NCI-H1092 (cell line): ENCODE measurements at places on chromosomes 1 and 21.

GRCh38 chr1:121444096-121444495 is 259.3 kb downstream of the SRGAP2C start:
- no peak for DNase-seq

DNA sequence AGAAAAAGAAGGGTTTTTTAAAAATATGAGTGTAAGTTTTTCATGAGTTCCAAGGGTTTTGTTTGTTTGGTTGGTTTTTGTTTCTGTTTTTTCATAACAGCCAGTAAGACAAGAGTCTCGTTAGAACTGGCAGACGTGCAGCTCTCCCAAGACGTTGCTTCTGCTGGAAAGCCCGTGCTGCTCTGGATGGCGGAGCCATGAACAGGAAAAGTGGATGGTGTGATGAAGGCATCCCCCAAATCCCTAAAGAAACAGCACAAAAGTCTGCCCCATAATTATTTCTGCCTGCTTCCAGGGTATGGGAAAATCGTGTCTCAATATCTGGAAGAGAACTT is 157.9 kb upstream of the BACE2 start:
- DNase-seq, result no peak

DNA sequence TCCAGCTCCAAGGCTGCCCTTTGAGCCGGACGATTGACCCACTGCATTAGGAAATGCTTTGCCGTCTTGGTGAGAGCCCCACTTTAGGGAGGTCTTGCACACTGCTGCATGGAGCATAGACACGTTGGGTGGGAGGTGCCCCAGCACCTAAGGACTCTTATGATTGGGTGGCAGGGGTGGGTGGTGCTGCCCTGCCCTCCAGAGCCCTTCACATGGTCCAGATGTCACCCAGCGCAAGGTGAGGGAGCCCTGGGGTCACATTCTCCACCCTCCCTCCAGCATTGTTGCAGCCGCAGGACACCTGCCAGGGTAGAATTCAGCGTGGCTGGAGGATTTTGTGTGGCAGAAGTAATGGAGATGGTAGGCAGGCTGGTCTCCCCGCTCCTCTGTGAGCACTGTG is 137.4 kb upstream of the COL6A1 start:
- no peak for DNase-seq

- DNase-seq, result no peak
Measured at GRCh38 chr1:157770442-157771043, 6.4 kb downstream of the FCRL2 start.

GRCh38 chr1:154581766-154582165 is 14.2 kb downstream of the CHRNB2 start:
- no peak for DNase-seq

DNA sequence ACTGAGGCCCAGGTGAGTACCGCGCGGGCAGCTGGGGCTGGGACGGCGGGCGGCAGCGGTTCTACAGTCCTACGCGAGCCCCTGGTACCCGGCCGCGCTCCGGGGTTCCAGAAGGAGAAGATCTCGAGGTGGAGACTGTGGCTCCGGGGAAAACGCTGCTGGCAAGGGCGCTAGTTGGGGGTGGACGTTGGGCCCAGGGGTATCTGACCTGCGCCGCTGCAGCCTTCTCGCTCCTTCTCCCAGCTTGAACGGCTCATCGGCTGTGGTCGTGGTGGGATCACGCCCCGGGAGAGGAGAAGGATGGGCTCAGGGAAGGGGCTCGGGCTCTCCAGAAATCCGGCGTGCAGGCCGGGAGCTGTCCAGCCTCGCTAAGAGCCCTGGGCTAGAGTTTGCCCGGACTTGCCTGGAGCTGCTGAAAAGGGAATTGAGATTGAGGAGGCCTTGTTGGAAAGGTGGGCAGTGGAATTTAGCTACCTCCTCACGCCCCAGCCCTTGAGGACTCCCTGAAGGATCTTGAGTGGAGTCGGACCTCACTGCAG is 1.1 kb upstream of the POU3F1 start:
- no peak for DNase-seq

DNA sequence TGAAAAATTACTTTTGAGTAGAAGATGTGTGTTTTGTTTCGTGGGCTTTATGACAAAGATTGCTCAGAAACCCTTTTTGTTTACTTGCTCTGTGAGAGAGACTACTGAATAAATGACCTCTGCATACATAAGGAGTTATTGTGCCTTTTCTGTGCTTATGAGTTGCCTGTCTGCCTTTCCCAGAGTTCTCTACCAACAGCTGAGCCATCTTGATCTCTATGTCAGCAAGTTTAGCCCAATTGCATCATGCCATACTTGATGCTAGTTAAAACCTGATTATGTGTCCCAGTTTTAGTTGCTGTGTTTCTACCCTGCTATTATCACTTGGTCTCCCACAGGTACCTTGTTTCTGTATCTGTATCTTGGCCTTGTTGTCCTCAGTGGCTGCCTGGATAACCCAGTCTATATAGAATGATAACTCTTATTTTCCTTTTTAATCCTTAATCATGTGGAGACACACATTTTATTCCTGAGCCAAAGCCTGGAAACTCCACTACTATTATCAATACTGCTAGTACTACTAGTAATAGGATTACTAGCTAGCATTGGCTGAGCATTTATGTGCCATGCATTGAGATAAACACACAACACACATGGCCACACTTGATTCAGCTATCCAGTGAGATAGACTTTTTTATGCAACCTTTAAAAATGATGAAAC is 28.7 kb upstream of the GNG12 start:
- no peak for DNase-seq

GRCh38 chr1:59025898-59026426 is 242.1 kb upstream of the JUN start:
- DNase-seq, result no peak

GRCh38 chr1:65939191-65939590 is 146.5 kb downstream of the PDE4B start:
- DNase-seq, result no peak

GRCh38 chr1:159686599-159687299 is 27.6 kb downstream of the CRP start:
- DNase-seq, result no peak

DNA sequence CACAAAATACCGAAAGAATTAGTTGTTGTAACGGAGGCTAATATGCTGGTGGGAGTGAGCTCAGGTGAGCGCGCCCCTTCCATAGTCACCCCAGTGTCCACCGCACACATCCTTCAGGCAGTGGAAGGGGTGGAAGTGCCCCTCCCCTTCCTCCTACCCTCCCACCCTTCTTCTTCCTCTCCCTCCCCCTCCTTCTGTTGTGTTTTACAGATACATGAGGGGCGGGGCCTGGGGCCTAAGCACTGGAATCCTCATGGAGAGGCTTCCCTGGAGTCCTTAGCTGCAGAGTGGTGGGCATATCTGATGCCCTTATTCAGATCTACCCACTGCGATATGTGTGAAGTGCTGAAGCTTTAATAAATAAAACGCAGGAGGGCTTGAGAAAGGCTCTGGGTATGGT is 10.3 kb upstream of the ADARB1 start:
- no peak for DNase-seq

DNA sequence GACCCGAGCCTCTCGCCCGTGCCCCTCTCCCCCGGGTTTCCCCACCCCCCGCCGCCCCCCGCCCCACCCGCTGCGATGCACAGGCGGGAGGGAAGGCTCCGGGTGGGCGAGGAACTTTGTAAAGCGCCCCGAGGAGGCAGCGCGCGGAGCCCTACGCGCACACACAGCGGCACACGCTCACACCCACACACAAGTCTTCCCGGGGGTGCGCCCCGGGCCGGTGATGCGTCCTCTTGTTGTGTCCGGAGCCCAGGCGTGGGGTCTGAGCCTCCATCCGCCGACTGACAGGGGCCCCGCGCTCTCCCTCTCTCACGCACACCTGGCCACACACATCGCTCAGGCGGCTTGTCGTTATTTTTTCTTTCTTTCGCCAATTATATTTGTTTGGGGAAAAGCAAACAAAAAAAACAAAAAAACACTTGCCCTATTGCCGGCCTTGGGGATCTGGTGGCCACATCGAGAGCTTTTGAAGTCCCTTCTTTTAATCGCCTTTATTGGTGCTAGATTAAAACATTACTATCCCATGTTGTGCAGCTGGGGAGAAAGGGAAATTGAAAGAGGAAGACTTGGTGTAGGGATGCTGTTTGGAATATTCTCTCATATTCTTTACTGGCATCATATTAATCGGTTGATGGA is 770 bp downstream of the NTNG1 start:
- no peak for DNase-seq

- peak; percentile 28 for DNase-seq
Measured at GRCh38 chr1:3133686-3134085, 64.7 kb downstream of the PRDM16 start.

DNA sequence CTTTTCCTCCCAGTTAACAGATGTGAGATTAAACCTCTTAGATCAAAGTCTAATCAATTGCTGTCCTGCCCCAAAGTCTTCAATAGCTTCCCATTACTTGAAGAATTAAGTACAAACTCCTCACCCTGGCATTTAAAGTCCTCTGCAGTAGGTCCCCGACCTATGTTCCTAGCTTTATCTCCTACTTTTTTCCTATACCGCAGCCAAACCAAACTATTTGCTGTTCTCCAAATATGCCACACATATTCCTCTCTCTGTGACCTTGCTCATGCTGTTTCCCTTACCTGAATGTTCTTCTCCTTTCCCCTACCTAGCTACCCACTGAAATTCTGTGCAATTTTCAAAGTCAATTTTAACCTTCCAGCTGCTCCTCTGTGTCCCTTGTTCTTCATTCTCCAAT is 14.0 kb upstream of the PPP2R5A start:
- no peak for DNase-seq

- no peak for DNase-seq
Measured at GRCh38 chr1:185512442-185512841, 195.4 kb upstream of the IVNS1ABP start.

- DNase-seq, result no peak
Measured at GRCh38 chr1:171613282-171613681, 8.8 kb upstream of the MYOCOS start.

DNA sequence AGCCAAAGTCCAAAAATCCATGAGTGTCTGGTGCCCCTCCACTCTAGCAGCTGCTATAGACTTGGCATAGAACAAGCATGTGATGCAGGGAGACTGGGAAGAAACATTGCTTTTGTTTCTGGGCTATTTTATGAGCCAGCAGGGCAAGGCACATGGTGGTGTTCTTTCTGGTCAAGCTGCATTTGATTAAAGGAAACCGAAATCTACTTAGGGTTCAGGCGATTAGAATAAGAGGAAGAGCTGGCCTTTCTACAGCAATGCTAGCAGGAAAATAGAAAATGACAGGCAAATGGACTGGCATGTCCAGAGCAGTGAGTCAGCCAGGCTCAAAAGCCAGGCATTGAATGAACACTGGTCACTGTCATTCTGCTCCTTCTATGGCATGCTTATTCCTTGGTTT is 28.5 kb upstream of the ARHGAP29 start:
- DNase-seq, result no peak

- DNase-seq, result peak; percentile 53
Measured at GRCh38 chr1:111110197-111110899, 29.5 kb downstream of the DRAM2 start.

- DNase-seq, result no peak
Measured at GRCh38 chr1:117652421-117652820, 46.6 kb downstream of the TENT5C start.

GRCh38 chr1:119375366-119375765 is 6.8 kb downstream of the HAO2 start:
- DNase-seq, result no peak
